CD4-positive, alpha-beta T cell treated with Interleukin-10 for 1 hour (primary cell): ENCODE measurements at places on chromosomes 3 and 15.

- DNase-seq = no peak
Measured at GRCh38 chr3:9473496-9474065, 76.2 kb downstream of the SETD5 start.

DNA sequence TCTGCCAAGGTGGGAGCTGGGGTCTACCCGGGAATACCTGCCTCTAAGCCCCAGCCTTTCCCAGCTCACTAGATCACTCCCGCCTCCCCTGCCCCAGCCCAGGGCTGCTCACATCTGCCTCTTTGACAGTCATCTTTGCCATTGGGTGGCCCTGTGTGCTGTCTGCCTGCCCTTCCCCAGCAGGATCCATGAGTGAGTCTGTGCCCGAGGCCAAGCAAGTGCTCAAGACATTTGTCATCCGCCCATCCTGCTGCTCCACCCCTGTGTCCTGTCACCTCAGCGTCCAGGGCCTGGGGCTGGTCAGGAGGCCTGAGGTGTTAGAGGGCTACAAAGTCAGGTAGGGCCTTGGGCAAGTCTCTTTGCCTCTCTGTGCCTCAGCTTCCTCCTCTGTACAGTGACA, 89.4 kb downstream of the LSM3 start:
- DNase-seq = no peak

DNA sequence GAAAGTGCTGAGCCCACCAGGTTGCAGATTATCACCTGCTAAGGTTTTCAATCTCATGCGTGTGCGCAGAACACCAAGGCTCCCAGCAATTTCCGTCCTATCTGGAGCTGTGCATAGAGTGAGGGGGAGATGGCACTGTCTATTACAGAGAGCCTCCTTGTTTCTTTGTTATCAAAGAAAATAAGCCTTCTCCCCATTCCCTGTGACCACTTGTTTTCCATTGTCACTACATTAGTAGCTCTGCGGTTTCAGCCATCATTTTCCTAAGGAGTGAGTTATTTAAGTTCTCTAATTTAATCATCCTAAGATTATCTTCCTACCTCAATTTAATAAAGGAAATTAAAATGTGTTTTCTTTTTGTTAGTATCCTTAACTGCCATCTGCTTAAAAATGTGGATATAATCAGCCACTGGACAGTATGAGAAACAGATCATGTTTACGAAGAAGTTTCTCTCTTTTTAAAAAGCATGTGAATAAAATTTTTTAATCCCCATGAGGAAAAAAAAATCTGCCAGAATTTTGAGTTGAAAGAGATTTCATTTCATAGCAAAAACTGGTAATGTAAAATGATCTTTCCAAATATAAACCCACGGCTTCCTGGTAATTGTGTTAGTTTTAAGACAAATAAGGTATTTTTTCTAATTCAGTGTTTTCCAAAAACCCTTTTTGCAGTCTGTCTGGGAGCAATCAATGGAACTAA, 172.3 kb upstream of the UBE2E1 start:
- DNase-seq = no peak

DNA sequence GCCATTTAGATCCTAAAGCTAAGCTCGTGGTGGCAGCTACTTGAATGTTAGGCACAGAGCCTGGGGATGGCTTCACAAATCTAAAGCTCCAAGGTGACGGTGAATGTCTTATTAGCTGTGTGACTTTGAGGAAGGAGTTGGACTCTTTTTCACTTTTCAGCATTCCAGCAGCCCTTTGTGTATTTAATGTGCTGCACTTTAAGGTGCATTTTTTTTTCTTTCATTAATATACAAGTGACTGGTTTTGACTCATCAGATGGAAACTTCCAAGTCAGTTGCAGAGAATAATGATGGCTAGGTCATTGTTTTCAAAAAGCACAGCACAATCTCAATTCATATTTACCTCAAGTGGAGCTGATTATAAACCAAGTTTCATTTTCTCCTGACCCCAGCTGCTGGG, 55.8 kb downstream of the TMED3 start:
- DNase-seq = no peak

- DNase-seq = no peak
Measured at GRCh38 chr15:93882779-93883178, 348.6 kb upstream of the MCTP2 start.

- no peak for DNase-seq
Measured at GRCh38 chr3:44042772-44043171, 198.9 kb upstream of the TOPAZ1 start.

GRCh38 chr3:72597756-72598195, 250.5 kb downstream of the SHQ1 start:
- DNase-seq = no peak

GRCh38 chr15:48862705-48863104, 15.2 kb upstream of the EID1 start:
- DNase-seq = no peak

GRCh38 chr3:59531066-59531745, 481.4 kb upstream of the CFAP20DC start:
- no peak for DNase-seq

- no peak for DNase-seq
Measured at GRCh38 chr15:83980637-83981036, 254.9 kb upstream of the GOLGA6L4 start.

- no peak for DNase-seq
Measured at GRCh38 chr3:134446800-134447199, 39.0 kb downstream of the ANAPC13 start.

GRCh38 chr15:41888662-41889253, 5.1 kb downstream of the SPTBN5 start:
- peak; percentile 20 for DNase-seq

DNA sequence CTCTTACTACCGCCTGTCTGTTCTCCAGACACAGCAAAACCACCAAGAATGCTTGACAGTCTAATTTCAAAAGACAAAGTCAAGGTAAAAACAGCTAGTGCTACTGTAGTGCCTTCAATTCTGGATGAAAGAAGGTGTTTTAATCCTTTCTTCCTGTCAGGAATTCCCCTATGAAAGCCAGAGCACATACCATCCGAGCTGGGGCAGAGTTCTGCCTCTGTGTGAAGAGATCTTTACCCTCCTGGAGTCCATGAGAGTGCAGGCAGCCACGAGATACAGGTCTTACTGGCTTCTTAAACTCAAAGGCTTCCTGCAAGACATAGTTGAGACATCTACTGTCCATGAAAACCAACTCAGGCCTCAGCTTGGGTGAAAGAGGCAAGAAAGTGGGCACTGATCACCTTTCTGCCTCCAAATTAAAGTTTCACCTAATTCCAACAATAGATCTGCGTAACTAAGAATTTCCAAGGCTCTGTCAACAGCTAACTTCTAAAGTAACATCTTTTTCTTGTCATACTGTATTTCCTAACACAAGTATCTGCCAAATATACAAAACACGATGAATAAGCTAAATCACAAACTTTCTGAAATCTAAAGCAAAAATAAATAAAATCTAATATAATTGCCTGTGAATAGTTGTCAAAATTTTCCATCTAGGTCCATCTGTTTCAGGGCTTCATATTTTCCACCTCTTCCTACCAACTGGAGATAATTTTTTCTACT, 7.5 kb downstream of the CDC25A start:
- DNase-seq = no peak

- DNase-seq = no peak
Measured at GRCh38 chr3:143328451-143328850, 208.9 kb downstream of the CHST2 start.

DNA sequence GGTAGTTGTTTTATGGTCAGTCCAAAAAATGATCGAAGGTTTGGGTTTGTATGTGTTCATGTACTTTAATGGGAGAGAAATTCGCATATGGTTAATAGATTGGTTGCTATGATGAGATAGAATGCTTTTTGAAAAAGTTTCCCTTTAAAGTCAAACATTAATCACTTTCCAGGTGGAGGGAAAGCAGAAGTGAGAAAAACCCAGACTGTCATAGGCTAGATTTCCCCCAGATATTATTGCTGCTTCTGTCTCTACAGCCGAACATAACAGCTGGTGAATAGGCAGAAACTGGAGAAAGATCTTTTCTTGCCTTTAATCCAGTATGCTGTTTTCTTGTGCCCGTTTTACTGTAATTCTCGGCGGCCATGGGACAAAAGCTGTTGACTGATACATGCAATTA, 287.6 kb downstream of the SOX2 start:
- no peak for DNase-seq

DNA sequence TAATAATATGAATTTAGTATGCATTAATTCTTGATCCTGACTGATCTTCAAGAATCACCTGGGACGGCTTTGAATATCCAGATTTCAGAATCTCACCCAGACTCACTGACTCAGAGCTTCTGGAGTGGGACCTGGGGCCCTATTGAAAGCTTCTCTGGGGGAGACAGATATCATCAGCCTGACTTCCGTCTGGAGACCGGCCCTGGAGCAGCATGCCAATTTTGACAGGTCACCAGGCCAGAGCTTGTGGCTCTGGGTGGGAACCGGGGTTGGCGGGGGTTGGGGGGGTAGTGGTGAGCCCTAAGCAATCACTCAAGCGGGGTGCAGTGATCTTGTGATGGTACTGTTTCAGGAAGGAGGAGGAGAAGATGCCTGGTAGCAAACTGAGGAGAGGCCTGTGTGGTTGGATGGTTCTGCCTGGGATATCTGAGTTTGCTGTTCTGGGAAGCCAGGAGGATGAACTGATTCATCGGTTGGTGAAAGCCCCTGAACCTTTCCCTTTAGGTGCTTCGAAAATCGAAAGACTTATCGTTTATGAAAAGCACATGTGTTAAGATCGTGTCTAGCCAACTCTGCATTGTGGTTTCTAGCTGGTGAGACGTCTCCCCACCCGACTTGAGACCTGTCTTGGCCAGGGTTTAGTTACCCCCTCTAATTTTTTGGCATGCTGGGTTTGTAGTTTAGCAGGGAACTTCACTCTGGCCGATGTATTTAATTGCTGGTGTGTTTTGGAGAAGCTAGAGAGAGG, 263.9 kb upstream of the C2CD4B start:
- no peak for DNase-seq

DNA sequence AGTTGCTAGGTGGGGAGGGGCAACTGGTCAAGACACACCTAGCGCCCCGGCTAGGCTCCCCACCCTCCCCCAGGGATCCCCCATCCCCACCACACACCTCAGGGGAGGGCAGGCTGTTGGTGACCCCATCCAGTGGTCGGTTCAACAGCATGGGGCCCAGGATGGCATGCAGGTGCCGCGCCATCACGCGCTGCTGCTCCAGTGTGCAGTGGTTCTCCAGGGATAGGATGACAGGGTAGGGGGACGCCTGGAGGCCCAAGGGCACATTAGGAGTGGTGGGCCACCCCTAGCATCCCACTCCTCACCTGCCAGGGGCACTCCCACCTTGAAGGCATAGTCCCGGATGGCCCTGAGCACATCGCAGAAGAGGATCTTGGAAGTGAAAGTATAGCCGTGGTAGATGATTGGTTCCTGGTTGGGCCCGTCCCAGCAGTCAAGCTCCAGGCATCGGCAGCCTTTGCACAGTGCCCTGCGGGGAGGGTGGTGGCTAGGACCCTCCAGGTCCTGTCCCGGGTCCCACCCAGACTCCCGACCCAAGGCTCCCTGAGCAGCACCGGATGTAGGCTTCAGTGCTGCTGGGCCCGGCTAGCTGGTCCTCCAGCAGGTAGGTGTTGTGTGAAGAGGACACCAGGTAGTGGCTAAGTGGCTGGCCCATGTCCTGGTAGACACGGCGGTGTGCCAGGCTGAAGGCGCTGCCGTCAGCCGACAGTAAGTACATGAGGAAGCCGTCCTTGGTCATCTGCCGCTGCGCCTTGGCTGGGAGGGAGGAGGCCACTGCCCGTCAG, 19.4 kb downstream of the VILL start:
- no peak for DNase-seq

- no peak for DNase-seq
Measured at GRCh38 chr3:74390121-74390877, 224.2 kb downstream of the CNTN3 start.

- DNase-seq = no peak
Measured at GRCh38 chr3:25801786-25802185, 11.9 kb downstream of the OXSM start.

DNA sequence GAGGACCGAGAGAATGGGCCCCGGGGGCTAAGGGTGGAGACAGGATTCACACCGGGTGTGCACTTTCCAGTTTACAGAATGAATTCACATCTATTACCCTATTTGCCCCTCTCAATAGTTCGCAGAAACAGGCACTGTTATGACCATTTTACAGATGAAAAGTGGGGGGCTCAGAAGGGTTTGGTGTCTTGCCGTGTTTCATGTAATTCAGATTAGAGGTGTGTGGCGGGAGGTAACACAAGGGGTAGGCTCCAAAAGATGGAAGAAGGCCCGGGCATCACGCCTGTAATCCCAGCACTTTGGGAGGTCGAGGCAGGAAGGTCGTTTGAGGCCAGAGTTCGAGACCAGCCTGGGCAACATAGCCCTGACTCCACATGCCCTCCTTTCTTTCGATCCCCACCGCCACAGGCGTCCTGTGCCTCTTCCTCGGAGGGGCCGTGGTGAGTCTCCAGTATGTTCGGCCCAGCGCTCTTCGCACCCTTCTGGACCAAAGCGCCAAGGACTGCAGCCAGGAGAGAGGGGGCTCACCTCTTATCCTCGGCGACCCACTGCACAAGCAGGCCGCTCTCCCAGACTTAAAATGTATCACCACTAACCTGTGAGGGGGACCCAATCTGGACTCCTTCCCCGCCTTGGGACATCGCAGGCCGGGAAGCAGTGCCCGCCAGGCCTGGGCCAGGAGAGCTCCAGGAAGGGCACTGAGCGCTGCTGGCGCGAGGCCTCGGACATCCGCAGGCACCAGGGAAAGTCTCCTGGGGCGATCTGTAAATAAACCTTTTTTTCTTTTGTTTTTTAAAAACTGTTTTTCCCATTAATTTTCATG, 3.4 kb downstream of the DUOXA2 start:
- DNase-seq = no peak

- DNase-seq = no peak
Measured at GRCh38 chr3:179046497-179047353, 24.9 kb downstream of the ZMAT3 start.

DNA sequence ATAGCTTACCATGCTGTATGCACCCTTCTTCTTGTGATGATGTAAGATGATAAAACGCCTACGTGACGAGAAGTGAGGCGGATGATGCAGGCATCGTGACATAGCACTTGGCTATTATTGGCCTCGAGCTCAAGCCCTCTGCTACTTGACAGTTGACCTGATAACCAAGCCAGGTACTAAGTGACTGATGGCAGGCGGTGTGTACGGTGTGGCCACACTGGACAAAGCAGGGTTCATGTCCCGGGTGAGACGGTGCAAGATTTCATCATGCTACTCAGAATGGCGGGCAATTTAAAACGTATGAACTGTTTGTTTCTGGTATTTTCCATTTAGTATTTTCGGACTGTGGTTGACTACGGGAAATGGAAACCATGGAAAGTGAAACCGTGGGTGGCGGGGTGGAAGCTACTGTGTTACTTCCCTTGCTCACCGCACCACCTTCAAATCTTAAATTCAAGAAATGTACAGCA, 57.7 kb downstream of the SLC12A8 start:
- peak; percentile 23 for DNase-seq

DNA sequence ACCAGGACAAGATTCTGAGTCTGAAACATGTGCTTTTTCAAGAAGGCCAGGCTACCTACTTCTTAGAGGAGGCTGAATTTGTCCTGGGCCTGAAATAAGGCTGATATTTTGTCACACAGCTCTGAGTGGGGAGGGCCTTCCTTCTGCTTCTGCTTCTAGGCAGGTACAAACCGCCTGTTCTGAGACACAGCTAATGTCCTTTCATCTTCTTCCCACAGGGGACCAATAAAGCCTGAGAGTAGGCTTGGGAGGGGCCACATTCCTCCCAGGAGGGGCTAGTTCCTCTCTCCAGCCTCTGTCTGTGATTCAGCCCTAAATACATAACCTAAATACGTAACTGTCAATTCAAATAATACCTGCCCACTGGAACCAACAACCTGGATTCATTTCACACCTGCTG, 34.8 kb downstream of the CRYGS start:
- DNase-seq = no peak
